ENCODE measurements at places on chromosomes 7 and 10.

DNA sequence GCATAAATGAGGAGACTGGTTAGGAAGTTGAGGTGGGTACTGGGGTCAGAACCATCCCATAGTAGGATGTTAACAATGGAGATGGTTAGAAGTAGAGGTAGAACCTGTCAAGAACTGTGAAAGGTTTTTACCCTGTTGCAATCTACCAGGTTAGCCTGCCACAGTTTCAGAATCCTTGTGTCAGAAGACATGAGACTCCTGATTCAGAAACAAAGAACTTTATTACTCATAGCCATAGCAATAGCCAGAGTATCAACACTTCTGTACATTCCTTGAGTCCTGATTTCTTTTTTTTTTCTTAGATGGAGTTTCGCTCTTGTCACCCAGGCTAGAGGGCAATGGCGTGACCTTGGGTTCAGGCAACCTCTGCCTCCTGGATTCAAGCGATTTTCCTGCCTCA lies 200.9 kb downstream of the GRM3 start:
- DNase-seq: no peak

DNA sequence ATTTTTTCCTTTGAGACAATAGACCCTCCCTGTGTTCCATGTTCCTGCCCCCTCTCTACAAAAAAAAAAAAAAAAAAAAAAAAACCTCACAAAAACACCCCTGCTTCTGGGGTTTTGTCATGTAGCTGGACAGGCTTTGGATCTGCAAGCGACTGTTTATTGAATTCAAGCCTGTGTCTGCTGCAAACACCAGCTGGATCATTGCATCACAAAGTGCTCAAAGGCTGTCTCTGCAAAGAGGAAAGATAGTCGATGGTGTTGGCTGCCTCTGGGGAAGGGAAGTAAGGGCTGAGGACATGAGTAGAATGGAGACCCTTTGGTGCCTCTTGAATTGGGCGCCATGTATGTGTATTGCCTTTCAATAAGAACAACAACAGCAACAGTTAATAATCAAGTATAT lies 471.2 kb downstream of the PLXNA4 start:
- no peak for DNase-seq

DNA sequence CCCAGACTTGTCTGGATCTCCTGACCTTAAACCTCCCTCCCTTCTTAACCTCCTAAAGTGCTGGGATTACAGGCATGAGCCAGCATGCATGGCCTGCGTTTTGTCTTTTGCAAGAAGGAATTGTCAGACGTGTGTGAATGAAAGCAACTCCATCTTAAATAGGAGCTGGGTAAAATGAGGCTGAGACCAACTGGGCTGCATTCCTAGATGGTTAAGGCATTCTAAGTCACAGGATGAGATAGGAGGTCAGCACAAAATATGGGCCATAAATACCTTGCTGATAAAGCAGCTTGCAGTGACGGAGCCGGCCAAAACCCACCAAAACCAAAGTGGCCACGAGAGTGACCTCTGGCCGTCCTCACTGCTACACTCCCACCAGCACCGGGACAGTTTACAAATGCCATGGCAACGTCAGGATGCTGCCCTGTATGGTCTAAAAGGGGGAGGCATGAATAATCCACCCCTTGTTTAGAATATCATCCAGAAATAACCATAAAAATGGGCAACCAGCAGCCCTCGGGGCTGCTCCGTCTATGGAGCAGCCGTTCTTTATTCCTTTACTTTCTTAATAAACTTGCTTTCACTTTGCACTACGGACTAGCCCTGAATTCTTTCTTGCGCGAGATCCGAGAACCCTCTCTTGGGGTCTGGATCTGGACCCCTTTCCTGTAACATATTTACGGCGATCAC lies 41.2 kb upstream of the SDK1 start:
- no peak for DNase-seq

GRCh38 chr7:27617651-27618381 lies 44.9 kb downstream of the HIBADH start:
- no peak for DNase-seq

DNA sequence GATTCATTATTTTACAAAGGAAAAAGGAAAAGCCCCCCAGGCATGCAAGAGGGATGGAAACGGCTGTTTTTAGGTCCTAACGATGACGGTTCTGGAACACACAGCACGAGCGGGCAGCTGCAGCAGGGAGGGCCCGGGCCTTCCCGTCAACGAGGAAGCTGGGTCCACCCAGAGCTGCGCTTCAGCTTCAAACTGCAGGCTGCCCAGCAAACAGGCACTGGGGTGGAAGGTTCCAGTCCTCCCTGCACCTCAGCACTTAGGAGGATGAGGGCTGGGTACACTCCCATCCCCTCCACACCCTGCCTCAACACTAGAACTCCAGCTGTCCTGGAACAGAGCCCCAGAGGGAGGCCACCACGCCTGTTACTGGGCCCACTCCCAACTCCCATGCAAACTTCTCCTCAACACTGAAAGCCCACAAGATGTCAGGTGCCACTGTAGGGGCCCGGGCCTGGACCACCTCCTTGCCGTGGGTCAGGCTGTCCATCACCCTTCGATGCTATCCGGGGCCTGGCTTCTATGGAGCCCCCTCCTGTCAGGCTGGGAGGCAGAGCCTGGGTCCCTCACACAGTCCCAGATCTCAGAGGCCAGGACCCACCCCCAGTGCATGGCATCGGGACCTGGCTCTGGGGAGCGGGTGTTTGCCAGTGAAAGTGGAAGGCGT lies 33.0 kb downstream of the PAPOLB start:
- no peak for DNase-seq

- DNase-seq: no peak
Measured at GRCh38 chr10:89867964-89868363, 166.6 kb downstream of the KIF20B start.

DNA sequence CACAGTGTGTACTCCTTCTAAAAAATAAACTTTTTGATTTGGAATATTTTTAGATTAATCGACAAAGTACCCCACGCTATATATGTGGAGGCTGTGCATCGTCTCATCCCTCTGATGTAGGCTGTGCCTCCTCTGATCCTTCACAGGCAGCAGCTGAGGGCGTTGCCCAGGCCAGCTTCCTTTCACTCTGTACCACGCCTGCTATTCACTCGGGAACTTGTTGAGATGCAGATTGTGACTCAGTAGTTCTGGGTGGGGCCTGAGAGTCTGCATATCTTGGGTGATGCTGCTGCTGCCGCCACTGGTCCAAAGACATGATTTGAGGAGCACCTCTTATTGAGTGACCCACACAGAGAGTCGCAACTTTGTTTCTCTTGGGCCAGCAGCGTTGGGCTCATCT lies 7.9 kb upstream of the C10orf120 start:
- no peak for DNase-seq

GRCh38 chr7:135756191-135756590 lies 7.6 kb upstream of the FAM180A start:
- no peak for DNase-seq

GRCh38 chr10:97096261-97097083 lies 89.3 kb downstream of the SLIT1 start:
- no peak for DNase-seq

DNA sequence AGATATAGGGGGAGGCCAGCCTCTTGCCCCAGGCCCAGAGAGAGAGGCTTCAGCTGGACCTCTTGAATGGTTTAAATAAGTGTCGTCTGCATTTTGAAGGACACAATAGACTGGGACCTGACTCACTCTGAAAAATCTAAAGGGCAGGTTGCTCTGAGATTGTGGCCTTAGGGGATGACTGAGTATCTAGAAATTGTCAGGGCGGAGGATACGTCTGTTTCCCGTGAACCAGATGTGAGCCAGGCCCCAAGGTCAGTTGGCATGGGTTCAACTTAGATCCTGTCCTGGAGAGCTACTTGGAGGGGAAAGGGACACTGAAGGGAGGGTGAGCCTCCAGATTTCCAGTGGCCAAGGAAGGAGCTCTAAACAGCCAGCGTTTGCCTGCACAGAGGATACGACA lies 110.2 kb downstream of the CHN2 start:
- DNase-seq: peak; percentile 15

GRCh38 chr7:133645884-133646391 lies 393.1 kb downstream of the EXOC4 start:
- DNase-seq: peak; percentile 68

DNA sequence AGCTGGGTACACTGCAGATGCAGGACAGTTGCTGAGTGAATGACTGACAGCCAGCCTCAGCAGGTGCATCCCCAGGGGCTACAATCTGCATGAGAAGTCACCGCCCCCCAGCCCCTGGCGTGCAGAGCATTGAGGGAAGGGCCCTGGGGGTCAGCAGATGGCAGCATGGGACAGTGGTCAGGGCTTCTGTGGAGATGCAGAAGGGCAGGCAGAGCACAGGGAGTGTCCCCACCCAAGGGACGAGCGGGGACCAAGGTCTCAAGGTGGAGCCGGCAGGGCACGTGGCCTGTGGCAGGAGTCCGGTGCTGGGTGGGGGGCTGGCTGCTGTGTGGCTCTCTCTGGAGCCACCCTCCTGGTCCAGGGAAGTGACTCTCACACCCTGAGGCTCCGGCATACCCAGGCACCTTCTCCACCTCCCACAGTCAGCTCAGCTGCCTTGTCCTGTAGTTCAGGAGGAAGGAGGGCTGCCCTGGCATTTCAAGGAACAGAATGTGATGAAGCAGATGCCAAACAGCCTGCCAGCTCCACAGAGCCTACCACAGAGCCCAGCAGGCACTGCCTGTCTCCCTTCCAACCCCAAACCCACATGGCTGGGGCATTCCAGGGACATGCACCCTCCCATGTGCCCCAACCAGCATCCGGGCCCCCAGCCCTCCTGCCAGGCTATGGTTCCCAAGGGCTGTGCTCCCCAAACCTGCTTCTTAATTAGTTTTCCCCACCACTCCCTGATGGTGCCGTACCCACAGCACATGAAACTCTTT lies 114.5 kb downstream of the TMEM130 start:
- DNase-seq: no peak

DNA sequence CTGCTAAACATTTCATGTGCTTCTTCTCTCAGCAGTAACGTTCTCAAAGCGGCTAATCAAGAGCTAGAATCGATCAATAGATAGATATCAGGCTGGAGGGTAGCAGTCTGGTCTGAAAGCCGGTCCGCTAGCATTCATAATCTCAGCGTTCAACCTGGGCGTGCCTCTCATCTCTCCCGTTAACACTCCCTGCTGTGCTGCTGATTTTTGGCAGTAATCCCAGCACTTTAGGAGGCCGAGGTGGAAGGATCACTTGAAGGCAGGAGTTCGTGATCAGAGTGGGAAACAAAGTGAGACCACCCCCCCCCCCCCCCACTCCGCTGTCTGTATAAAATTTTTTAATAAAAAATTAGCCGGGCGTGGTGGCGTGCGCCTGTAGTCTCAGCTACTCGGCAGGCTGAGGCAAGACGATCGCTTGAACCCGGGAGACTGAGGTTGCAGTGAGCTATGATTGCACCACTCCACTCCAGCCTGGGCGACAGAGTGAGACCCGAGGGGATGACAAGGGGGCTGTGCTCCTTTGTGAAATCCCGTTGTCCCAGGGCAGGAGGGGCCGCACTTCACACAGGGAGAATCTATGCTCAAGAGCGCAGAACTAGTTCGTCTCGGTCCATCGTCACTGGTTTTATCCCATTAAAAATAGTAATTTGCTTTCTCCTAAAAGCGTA lies 624 bp upstream of the CEP55 start:
- no peak for DNase-seq

GRCh38 chr7:105800442-105800841 lies 76.0 kb downstream of the ATXN7L1 start:
- no peak for DNase-seq

GRCh38 chr10:88918191-88918905 lies 34.2 kb downstream of the ACTA2 start:
- DNase-seq: no peak

DNA sequence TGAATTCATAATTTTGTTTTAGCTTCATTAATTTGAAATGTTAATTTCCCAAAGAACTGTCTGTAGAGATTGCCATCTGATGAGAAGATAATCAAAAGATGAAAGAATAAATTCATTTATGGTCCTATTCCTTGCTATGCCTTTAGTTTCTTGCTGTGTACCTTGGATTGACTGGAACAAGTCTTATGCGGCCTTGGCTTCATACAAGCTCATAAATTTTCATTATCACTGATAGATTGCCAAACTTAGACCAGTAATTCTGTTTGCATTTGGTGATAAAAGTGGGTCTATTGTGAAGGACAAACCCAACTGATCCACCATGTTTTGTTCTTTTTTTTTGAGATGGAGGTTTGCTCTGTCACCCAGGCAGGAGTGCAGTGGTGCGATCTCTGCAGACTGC lies 48.2 kb downstream of the ARID5B start:
- DNase-seq: no peak

- no peak for DNase-seq
Measured at GRCh38 chr7:150631866-150632864, at the start of gene GIMAP6. Gene GIMAP6 (minus strand): TSS chr7:150632385. CDS start chr7:150630142, 2,243 bp downstream.

GRCh38 chr7:141263508-141263907 lies 189.6 kb downstream of the TMEM178B start:
- no peak for DNase-seq

DNA sequence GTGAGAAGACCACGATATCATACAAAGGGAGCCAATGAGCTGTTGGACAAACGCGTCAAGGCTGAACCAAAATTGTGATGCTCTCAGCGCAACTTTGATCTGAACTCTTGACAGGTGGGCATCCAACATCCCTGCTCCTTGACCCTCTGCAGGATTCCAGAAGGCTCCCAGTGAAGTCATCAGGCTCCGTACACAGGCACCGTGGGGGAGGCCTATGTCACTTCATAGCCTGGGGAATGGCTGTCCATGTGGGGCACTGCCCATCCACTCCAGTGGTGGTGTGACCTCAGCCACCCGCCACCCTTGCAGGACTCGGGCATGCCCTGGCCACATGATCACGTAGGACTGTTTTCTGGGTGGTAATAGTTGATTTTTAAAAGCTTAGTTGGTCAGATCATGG lies 233.8 kb upstream of the GRB10 start:
- DNase-seq: no peak

DNA sequence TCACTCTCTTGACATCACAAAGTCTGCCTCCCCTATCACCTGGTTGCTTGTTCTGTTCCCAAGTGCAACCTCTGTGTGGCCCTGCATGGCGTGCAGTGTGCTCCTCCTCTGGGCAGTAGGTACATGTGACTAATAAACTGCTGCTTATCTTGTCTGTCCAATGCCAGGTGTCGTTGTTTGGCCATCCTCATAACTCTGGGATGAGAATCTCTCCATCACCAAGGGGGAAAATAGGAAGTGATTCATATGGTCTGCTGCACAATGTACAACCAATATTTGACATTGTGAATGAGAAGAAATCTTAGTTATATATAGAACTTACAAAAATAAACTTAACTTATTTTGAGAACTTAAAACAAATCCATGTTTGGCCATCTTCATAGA lies 135.2 kb downstream of the INHBA start:
- DNase-seq: no peak

- no peak for DNase-seq
Measured at GRCh38 chr10:121800831-121801230, 127.0 kb downstream of the ATE1 start.

- DNase-seq: no peak
Measured at GRCh38 chr10:49611816-49612512, 1.9 kb downstream of the SLC18A3 start.
